Lower lobe of right lung (tissue), 2 donors: ENCODE measurements at places on chromosomes 16 and 17.

DNA sequence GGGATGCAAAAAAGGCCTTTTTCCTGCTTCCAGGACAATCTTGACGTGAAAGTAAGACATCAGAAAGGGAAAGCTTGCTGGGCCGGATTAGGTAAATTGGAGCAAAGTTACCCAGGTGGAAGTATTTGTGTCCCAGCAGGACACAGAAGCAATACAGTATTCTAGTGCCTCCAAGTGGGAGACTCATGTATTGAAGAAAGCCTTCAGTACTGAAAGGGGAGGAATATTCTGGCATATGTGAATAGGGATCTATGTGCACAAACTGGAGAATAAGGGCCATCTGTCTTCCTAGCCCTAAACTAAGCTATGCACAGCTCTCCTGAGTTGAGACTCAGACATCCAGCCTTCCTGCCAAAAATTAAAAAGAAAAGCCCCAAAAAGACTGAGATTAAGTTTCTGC is 327.3 kb upstream of the CDH8 start:
- no peak for DNase-seq

- no peak for DNase-seq
These were observed 42.1 kb downstream of the ITGAM start for GRCh38 chr16:31301708-31302400.

GRCh38 chr16:16038950-16039349 is 89.5 kb downstream of the ABCC1 start:
- no peak for DNase-seq

DNA sequence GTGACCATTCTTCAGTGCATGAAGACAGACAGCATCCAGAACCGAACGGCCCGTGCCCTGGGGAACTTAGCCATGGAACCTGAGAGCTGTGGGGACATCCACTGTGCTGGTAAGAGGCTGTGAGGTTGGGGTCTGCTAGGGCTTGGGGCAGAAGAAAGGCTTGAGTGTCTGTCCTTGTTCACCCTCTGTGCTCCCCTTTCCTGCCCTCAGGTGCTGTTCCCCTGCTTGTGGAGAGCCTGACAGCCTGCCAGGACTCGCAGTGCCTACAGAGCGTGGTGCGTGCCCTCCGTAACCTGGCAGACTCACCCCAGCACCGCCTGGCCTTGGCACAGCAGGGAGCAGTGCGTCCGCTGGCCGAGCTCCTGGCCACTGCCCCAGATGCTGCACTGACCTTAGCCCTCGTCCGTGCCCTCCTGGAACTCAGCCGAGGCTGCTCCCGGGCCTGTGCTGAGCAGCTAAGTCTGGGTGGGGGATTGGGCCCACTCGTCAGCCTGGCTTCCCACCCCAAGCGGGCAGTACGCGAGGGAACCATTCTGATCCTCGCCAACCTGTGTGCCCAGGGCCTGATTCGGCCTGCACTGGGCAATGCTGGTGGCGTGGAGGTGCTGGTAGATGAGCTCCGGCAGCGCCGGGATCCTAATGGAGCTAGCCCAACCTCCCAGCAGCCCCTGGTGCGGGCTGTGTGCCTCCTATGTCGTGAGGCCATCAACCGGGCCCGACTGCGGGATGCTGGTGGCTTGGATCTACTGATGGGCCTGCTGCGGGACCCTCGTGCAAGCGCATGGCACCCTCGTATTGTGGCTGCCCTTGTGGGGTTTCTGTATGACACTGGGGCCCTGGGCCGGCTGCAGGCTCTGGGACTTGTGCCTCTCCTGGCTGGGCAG is 2.9 kb downstream of the ARMC5 start:
- peak; percentile 46 for DNase-seq

DNA sequence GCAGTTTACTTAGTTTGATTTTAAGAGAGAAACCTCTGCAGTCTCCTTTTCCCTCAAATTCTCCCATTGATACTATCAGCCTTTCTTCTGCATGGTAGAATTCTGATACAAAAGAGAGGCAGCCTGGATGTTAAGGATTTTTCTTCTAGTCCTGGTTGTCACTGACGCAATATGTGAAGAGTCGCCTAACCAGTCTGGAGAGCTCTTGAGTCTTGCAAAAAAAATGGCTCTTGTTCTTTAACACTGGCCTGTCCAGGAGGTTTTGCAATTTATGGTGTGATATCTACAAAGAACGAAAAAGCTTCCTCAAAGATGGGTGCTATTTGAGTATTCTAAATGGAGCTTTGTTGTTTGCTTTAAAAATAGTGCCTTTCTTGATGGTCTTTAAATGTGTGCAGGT is 28.9 kb downstream of the COX10 start:
- no peak for DNase-seq

- DNase-seq: no peak
These were observed 165.3 kb downstream of the SDK2 start for GRCh38 chr17:73478768-73479424.

- DNase-seq: no peak
These were observed 49.1 kb downstream of the NUP88 start for GRCh38 chr17:5370411-5370810.

DNA sequence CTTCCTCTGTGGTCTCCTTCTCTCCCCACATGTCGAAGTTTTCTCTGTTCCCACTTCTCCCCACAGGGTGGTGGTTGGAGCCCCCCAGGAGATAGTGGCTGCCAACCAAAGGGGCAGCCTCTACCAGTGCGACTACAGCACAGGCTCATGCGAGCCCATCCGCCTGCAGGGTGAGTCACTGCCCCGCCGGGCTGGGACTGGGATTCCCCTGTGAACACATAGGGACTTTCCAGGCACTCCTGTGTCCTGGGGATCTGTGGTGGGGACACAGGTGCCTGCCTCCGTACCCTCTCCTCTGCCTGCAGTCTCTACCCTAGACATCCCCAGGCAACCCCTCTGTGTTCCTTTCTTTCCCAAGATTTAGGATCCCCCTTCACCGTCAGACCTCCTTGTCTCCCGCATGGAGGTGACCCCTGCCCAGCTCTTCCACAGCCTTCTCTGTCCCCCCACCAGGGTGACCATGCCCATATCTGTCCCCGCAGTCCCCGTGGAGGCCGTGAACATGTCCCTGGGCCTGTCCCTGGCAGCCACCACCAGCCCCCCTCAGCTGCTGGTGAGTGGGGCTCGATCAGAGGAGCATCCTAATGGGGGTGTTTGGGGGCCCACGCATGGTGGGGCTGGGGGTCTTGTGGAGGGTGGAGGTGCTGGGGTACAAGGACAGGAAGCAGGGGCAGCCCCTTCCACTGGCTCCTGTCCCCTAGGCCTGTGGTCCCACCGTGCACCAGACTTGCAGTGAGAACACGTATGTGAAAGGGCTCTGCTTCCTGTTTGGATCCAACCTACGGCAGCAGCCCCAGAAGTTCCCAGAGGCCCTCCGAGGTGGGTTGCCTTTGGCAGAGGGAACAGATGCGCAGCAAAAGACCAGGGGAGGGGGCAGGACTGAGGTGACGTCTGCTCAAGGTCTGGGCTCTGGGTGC is 5.8 kb downstream of the ITGAM start:
- DNase-seq: no peak

GRCh38 chr17:73514146-73514863 is 129.9 kb downstream of the SDK2 start:
- DNase-seq: no peak
